Hepatocyte (in vitro differentiated cells): ENCODE measurements at places on chromosomes 13 and 19. TPM values are rescaled to one million over a fixed set of nuclear protein-coding genes. Genes with fewer than 3 reads are reported as not detected.

DNA sequence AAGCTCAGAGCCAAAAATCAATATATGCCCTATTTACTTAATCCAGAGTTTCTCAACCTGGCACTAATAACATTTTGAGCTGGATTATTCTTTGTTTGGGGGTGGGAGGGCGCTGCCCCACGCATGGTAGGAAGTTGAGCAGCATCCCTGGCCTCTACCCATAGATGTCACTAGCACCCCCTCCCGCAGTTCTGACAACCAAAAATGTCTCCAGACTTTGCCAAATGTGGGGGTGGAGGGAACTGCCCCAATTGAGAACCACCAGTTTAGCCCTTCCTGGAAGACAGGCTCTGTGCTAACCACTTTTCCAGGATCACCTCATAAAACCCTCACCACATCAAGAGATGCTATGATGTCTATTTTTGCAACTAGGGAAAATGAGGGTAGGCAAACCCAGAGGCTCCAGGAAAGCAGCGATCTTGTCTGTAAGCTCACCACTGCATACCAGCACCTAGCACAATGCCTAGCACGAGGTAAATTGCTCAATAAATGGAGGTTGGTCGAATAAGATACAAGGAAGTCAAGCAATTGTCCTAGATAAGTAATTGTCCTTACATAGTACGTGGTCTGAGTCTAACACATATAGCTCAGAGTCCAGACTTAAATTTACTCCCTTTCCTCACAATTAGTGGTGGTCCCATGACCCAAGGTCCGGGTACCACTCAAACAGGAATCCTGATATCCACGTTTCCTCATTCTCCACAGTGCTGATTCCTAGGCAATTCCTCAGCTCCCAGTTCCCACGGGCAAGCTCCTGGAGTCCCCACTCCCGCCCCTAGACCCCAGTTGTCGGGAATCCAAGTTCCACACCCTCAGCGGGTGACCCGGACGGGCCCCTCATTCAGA lies 892 bp downstream of the TRIR start:
- DNase-seq: peak; percentile 48

KLK4 gene
- total RNA-seq: not detected in 2 replicates

ZAR1L gene
- not detected in 2 replicates for total RNA-seq

- DNase-seq: no peak
Observed at GRCh38 chr19:52667972-52668371, 29.8 kb upstream of the ZNF83 start.

DNA sequence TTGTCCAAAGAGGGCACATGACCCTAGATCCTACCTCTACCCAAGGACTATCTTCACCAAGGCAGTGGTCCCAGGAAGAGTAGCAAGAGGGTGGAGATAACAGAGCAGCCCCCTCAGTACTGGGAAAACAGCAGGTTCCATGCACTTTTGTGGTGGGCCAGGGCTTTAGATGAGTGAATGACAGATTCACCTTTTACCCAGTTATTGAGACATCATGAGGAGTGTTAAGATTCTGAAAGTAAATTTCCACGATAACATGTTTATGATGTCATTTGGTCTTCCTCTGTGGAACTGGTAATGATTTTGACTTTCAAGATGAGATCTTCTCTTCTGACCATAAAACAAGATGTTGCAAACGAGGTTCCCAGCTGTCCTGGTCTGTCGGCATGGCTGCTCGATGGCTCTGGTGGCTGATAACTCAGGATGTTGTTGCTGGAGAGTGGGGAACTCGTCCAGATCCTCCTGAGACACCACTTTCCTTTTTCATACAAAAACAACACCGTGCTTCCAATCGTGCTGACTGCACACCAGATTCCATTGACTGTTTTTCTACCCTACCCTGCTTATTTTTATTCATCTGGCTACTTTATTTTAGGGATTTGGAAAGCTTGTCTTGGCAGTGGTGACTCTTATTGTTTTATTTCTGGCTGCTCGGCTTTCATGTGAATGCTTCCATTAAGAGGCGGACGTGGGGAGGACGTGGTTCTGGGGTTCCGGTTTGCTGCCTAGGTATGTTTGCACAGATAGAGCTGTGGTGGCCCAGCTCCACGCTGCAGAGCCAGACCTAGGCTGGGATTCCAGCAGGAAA lies 88.5 kb downstream of the LRCH1 start:
- no peak for DNase-seq

NFIC gene
- total RNA-seq: 7.1 and 7.8 TPM in 2 replicates

SIGLEC7 gene
- total RNA-seq: 0.53 and 0.84 TPM in 2 replicates

GRCh38 chr13:92967923-92968322 lies 258.7 kb upstream of the GPC6 start:
- no peak for DNase-seq

DNA sequence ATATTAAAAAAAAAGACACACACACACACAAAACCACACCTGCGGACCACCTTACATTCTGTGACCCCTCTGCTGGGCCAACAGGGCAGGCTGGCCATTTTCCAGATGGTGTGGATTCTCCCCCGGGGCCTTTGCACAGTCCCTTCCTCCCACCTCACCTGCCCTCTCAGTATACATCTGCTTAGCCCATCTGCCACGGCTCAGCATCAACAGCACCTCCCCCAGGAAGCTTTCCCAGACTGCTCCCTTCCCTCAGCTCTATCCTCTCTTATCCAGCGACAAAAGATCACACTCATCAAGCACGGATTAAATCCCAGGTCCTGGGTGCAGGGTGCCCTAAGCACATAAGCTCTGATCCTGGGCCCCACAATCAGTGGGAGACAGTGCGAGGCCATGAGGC lies 4.5 kb downstream of the ZNF787 start:
- DNase-seq: no peak

DNA sequence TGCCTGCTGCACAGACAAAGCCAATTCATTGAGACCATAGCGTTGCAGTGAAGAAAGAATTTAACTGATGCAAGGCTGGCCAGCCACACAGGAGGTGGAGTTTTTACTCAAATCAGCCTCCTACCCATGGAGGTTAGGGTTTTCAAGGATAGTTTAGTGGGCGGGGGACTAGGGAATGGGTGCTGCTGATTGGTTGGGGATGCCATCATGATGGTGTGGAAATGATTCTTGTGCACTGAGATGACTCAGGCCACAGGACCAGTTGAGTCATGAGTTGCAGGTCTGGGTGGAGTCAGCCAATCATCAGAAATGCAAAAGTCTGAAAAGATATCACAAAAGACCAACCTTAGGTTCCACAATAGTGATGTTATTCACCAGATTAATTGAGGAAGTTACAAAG lies 359.6 kb downstream of the FOXO1 start:
- DNase-seq: no peak

DNA sequence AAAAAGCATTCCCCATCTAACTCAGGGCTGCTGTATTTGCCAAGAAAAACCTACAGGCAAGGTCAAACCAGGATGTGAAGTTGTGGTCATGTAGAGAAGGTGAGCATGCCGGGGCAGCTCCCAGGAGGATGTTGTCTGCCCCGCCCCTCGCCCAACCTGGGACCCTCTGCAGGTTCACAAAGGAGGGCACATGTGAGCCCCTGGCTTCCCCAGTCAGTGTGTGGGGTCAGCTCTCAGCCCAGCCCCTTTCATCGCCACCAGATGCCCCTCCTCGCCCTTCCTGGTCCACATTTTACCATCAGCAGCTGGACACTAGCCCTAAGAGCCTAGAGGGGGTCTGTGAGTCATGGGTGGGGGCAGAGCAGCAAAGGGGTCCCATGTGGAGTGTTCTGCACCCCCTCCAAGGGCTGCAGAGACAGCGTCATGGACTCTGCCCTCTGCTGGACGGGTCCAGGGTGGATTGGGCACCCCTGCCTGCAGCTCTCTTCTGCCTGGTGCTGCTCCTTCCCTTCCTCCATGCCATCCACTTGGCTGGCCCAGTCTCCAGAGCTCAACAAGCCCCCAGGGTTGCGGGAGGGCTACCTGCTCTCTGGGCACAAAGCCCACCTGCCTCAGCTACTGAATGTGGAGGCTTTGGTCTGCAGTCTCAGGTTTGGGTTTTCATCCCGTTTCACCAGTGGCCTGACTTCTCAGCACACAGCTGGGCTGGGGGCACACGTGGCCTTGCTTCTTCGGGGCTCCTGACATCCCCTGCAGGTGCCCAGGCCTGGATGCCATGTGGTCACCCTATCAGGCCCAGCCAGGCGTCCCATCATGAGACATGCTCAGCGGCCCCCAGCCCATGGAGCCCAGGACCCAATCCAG lies 3.7 kb downstream of the PLEKHF1 start:
- no peak for DNase-seq

DNA sequence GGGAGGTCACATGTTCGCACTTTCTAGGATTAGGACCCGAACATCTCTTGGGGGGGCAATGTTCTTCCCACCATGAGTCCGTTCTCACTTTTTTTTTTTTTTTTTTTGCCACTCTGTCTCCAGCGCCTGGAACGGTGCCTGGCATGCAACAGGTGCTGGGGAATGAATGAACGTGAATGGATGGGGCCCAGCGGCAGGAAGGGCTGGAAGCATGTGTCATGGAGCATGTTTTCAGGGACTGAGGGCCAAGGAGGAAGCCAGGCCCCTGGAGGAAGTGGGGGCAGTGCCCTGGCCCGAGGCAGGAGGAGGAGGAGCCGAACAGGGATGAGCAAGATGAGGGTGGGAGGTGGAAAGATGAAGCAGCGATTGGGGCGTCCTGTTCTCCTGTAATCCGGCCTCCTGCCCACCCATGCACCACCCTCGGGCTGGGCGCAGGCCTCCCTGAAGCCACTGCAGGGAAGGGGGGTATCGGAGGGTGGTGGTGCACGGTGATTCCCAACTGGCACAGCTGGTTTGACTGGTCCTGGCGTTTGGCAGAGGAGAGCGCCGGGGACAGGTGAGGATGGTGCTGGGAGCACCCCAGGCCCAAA lies 8.8 kb upstream of the SULT2B1 start:
- DNase-seq: no peak

DNA sequence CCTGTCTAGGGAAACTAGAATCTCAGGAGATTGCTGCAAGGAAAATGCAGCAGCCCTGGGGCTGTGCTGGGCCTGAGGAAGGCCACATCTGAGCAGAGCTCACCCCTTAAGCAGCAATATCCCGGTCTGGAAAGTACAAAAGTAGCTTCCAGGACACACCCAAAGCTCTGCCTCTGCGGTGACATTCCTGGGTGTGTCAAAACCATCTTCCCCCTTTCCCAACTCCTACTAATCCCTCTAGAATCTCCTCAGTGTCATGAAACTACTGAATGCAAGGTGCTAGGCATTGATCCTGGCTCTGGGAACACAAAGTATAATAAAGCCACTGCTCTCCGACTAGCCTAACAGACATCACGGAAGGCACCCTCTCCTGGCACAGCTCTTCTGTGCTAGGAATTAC lies 5.0 kb downstream of the PBX4 start:
- DNase-seq: no peak

SLC1A6 gene
- 1.2 and 8.1 TPM in 2 replicates for total RNA-seq

- DNase-seq: no peak
Observed at GRCh38 chr13:39509616-39510315, 93.2 kb downstream of the LHFPL6 start.

GRCh38 chr19:38033658-38034491 lies 126.9 kb downstream of the SIPA1L3 start:
- no peak for DNase-seq

DNA sequence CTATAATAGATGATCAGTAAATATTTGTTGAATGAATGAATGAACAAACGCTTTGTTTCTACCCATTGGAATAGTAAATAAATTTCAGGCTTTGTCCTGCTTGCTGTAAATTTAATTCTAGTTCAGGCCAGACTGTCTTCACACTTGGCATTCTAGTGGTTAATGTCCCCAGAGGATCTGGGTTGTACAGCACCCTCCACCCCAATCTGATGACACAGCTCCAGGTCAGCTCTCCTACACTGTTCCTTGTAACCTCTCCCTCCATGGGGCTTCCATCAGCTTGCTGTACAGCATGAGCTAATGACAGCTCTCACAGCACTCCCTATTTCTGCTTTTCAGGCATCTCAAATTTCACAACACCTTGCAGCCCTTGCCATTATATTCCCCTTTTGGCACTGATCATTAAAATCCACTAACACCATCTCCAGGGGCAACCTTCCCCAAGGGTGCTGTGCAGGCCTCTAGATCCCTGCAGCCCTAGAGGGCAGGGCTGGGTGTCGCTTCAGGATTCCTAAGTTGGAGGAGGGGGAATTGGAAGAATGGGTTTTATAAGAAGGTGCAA lies 12.7 kb upstream of the KL start:
- DNase-seq: no peak

CEACAM16 gene
- total RNA-seq: 0.73 TPM in 1 of 2 replicates, not detected in the other

DNA sequence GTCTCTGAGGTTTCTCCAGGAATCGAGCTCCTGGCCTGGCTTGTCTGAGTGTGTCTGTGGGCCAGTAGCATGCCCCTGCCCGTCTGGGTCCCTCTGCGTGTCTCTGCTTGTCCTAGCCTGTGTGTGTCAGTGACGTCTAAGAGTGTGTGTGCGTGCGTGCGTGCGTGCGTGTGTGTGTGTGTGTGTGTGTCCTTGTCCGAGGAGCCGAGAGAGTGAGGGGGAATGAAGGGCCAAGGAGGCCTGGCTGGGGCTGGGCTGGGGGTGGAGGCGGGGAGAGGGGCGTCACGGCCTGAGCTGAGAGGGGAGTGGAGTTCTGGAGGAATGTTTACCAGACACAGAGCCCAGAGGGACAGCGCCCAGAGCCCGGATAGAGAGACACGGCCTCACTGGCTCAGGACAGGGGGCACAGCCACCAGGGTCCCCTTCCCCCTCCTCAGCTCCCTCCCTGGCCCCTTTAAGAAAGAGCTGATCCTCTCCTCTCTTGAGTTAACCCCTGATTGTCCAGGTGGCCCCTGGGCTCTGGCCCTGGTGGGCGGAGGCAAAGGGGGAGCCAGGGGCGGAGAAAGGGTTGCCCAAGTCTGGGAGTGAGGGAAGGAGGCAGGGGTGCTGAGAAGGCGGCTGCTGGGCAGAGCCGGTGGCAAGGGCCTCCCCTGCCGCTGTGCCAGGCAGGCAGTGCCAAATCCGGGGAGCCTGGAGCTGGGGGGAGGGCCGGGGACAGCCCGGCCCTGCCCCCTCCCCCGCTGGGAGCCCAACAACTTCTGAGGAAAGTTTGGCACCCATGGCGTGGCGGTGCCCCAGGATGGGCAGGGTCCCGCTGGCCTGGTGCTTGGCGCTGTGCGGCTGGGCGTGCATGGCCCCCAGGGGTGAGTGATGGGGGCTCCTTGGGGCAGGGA lies at the start of gene AXL:
Gene AXL, plus strand, starts transcription at position 609 of the 893 bp plus-strand sequence. Its CDS starts 170 bp downstream, at position 779.
- peak; percentile 89 for DNase-seq

TSSK6 gene
- total RNA-seq: 0.87 and 1.1 TPM in 2 replicates

DNA sequence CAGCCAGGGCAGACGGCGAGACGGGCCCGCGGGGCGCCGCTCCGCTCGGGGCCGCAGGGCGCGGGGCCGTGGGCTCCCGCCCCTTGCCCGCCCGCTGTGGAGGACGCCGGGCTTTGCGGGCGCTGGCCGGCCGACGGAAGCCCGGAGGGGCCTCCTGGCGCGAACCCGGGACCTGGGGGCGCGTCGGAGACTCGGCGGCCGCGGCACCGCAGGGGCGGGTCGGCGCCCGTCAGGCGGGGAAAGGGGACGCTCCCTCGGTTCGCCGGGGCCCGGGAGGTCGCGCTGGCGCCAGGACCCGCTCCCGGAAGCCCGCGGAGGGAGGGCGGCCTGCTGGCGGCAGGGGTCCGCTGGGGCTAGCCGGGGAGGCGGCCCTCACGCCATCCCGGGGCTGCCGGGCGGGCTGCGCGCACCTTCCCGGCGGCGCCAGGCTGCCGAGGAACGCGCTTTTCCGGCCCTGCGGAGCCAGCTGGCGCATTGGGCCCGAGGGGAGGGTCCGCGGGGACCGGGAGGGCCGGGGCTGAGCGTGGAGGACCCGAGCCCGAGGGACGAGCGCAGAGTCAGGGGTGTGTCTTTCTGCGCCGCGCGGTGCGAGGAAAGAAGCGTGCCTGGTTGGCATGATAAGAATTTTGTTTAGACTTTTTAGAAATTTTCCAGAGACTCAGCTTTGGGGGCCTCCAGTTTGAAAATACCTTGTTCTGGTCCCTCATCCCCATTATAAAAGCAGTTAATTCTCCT lies 511 bp downstream of the GARRE1 start:
- peak; percentile 75 for DNase-seq

FUT3 gene
- total RNA-seq: 0.08 TPM in 1 of 2 replicates, not detected in the other
